Ecto neural progenitor cell (in vitro differentiated cells): ENCODE measurements at places on chromosomes 16 and 17.
A peak's percentile ranks its signal among the peaks of the same experiment; 100 is the strongest.

DNA sequence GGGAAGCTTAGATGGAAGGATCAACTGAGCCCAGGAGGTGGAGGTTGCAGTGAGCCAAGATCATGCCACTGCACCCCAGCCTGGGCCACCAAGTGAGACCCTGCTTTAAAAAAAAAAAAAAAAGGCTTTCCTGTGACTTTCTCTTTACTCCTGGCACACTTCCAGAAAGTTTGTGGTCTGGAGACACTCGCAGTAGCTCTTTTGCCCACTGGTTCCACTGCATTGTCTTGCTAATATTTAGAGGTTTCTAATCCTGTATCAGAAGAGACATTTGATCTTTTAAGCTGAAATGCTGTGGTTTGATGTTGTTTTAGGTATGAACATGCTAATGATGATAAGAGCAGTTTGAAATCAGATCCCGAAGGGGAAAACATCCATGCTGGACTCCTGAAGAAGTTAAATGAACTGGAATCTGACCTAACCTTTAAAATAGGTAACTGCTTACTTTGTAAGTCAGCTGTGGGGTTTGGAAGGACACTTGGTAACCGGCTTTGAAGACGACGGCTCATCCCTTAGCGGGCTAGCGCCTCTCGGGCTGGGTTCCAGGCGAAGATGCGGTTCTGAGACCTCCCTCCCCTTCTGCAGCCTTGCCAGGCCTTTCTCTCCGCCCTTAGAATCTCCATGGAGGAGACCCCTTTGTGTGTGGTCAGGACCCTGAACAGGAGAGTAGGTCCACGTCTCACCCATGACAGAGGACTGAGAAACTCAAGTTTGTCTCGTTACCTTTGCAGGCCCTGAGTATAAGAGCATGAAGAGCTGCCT lies 23.1 kb downstream of the NTAN1 start:
- no peak for DNase-seq

DNA sequence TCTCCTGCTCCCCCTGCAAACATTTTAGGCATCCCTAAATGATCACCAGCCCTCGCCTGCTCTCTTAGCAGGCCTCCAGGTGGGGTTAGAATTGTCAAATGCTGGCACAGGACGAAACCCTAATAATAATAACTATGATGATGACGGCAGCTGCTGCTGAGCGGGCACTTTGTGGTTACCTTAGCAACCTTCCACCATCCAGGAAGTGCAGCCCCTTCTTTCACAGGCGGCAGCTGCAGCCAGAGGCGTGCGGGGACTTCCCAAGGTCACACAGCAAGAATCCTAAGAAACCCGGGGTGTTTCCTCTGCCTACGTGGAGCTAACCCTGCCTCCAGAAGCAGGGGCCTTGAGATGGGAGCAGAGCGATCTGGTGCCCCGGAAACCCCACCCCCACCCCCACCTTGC lies 22.4 kb upstream of the EIF1 start:
- no peak for DNase-seq

GRCh38 chr17:28335959-28336871 lies 654 bp downstream of the TNFAIP1 start:
- peak; percentile 88 for DNase-seq

DNA sequence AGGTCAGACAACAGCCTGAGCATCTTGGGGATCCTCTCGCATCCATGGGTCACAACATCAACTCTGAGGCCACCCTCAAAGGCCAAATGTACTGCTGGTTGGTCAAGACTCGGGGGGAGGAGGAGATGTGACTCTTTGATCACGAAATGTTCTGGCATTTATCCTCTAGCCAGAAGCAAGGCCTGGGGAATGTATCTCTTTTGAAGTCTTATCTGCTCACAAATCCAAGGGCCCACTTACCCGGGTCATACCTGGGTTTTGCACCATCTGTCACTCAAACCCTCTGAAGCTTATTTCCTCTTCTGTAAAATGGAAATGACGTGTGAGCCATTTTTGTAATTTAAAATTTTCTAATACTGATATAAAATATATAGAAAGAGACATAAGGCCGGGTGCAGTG lies 13.2 kb downstream of the CA7 start:
- DNase-seq, result no peak

GRCh38 chr17:39104046-39104445 lies 47.4 kb downstream of the PLXDC1 start:
- no peak for DNase-seq

- no peak for DNase-seq
These were observed 600 bp upstream of the BLTP2 start for GRCh38 chr17:28645576-28645939.

DNA sequence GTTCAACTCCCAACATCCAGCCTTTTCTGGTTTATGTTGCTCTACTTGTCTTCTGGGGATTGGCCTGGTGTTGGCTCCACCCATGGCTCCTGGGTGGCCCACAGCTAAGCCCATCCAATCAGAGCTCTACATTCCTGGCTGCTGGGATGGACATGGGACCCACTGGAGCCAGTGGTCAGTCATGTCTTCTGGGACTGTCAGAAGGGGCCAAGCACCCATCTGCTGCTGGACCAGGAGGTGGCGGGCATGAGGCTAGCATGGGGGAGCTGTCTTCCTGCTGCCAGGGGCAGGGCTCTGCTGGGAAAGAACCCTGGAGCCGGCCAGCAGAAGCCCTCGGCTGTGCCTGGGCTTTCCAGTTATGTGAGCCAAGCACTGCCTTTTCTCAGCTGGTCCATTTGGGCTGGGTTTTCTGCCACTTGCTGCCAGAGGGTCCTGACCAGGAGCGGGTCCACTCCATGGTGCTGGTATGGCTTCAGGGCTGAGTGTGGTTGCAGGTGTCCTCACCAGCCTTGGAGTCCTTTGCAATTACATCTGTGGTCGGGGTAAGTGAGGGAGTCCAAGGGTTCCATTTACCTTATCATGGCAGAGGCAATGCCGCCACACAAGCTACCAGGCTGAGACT lies 17.4 kb upstream of the ZNF469 start:
- no peak for DNase-seq

DNA sequence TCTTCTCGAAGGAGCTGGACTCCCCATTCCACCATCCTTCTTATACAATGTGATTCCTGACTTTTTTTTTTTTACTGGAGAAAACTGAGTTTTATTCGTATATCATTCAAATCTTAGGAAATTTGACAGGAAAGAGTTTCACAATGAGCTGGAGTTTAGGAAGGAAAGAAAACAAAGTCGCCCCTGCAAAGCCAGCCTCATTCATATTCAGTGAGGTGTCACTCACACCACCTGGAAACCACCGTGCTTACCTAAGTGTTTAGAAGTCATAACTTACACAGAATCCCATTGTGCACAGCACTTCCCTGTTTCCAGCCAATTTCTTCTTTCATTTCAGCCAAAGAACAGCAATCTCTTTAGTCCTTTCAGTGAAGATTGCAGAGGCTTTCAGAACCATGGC lies 90.3 kb upstream of the CHMP6 start:
- DNase-seq, result no peak

- peak; percentile 42 for DNase-seq
These were observed 12.1 kb downstream of the TBC1D26 start for GRCh38 chr17:15744074-15744676.

- no peak for DNase-seq
These were observed 72.9 kb downstream of the SLC5A11 start for GRCh38 chr16:24918641-24919040.

- no peak for DNase-seq
These were observed 30.8 kb upstream of the DHX40 start for GRCh38 chr17:59534583-59534982.

GRCh38 chr17:73112246-73112645 lies 19.8 kb upstream of the SLC39A11 start:
- DNase-seq, result no peak

GRCh38 chr17:41116297-41116696 lies 1.9 kb downstream of the KRTAP4-11 start:
- no peak for DNase-seq

DNA sequence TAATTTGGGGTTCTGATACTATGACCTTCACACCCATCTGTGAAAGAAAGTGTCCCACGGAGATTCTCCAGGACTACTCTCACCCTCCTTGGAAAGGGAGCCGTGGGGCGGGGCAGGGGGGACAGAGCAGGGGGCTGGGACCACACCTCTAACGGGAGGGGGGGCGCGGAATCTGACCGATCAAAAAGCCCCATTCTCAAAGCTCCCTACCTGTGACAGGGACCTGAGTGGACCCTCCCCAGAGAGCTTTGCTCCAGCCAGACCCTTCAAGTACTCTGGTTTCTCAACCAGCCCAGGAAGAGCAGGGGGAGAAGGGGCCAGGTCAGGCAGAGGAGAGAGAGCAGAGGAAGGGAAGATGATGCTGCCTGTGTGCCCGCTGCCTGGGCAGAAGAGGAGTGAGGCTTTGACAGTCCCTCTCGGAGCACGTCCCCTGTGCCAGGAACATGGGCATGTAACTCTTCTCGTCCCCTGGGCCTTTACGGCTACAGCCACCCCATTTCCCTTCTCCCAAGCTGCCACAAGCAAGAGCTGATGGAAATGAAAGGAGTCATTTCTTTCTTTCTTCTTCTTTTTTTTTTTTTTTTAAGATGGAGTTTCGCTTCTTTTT lies 682 bp downstream of the XAF1 start:
- no peak for DNase-seq

GRCh38 chr17:59377410-59377809 lies 46.0 kb downstream of the YPEL2 start:
- DNase-seq, result no peak

DNA sequence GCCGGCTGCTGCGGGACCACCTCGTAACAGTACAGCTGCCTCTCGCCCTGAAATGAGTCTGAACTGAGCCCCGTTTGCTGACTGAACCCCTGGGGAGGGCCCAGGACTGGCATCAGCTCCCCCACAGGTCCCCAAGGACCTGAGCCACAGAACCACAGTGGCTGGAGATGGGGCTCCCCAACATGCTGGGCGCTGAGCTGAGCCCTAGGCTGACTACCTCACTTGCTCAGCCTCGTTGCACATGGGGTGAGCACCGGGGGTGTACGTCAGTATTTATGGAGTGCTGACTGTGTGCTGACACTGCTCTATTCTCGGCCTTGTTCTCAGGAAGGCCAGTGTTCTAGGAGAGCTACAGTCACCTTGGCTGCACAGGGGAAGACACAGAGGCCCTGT lies 6.6 kb upstream of the VASN start:
- DNase-seq, result no peak

DNA sequence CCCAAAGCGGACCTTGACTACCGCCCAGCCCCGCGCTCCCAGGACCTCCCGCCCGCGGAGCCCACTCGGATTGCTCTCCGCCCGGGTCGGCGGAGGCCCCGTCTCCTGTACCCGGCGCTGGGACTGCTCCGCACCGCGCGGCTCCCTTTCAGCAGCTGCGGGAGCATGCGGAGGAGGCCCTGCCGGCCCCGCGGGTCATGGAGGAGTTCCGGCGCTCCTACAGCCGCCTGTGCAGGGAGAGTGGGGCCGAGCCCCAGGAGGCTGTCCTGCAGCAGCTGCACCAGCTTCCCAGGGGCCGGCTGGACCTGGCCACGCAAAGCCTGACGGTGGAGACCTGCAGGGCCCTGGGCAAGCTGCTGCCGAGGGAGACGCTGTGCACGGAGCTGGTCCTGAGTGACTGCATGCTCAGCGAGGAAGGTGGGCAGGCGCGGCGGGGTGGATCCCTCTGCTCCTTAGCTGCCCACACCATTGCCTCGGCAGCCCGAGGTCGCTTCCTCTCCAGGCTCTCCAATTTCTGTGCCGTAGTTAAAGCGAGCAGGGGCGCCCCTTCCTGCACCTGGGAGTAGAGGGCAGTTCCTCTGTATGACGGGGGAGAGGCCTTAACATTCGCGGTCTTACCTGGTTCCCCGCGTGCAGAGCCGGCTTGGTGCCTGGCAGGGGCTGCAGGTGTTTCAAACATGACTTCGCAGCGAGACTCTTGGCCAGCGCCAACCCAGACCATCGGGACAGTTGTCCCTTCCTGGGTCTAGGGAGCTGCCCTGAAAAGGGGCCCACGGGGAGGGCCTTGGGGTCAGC lies 539 bp downstream of the LRRC45 start:
- no peak for DNase-seq

DNA sequence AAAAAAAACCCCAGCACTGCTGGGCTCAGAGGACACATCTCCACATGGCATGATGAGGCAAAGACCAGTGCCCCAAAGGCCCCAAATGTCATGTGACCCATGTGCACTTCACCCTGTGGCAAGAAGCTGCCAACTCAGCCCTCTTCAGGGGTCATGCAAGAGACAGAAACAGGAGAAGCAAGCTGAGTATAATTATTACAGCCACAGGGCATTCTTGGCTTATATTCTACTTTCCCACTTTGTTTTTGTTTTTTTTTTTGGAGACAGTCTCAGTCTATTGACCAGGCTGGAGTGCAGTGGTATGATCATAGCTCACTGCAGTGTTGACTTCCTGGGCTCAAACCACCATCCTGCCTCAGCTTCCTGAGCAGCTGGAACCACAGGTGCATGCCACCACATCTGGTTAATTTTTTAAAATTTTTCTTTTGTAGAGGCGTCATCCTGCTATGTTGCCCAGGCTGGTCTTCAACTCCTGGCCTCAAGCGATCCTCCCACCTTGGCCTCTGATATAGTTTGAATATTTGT lies 32.7 kb upstream of the LITAF start:
- DNase-seq, result no peak

- peak; percentile 76 for DNase-seq
These were observed 1.2 kb downstream of the NEUROD2 start for GRCh38 chr17:39606434-39607056.

- peak; percentile 19 for DNase-seq
These were observed 25.9 kb downstream of the IRX6 start for GRCh38 chr16:55349867-55350266.

DNA sequence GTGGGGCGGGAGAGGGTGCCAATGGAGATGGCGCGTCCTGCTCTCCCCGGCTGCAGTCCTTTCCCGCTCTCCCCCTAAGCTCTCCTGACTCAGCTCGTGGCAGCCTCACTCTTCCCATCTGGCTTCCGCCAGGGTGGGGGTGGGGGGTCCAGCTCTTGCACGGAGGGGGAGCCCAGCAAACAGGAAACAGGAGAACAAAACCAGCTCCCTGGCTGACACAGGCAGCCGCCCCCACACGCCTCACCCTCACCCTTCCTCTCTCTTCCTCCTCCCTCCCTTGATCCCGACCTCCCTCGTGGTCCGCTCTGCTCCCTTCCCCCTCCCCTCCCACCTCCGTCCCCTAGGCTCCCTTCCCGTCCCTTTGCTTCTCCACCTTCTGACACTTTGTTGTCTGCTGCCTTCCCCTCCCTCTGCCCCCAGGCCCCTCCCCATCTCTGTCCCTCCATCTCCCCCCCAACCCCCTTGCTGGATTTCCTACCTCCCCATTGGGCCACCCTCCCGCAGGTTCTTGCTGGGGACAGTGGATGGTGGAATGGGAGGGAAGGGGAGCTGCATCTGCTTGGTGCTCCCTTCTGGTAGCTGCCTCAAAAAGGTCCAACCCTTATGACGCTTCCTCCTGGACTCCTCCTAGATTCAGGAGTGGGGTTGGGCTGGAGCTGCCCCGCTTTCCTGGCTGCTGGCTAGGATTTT lies 23.7 kb downstream of the ARHGAP23 start:
- peak; percentile 79 for DNase-seq

- no peak for DNase-seq
These were observed 7.4 kb upstream of the PSMC3IP start for GRCh38 chr17:42584880-42585279.

GRCh38 chr17:61144617-61145564 lies 254.8 kb upstream of the TBX2 start:
- DNase-seq, result no peak

- DNase-seq, result no peak
These were observed 138.7 kb downstream of the GAS7 start for GRCh38 chr17:10059684-10060211.

GRCh38 chr16:3155181-3155580 lies 20.4 kb downstream of the ZNF213 start:
- DNase-seq, result no peak

- no peak for DNase-seq
These were observed 10.7 kb downstream of the DCTN5 start for GRCh38 chr16:23651943-23652468.
